Activated CD4-positive, alpha-beta memory T cell treated with anti-CD3 and anti-CD28 coated beads for 36 hours (primary cell): ENCODE measurements at places on chromosomes 2 and 18.
A peak's percentile ranks its signal among the peaks of the same experiment; 100 is the strongest.

- H3K36me3 ChIP-seq: peaks cover 11% of the 10 kb centered on the region
- peaks cover 2% of the 10 kb centered on the region for H3K27me3 ChIP-seq
- peak overlapping the region; percentile 14 for H3K4me3 ChIP-seq
Observed at GRCh38 chr2:64035072-64035942, 16.1 kb upstream of the VPS54 start.

DNA sequence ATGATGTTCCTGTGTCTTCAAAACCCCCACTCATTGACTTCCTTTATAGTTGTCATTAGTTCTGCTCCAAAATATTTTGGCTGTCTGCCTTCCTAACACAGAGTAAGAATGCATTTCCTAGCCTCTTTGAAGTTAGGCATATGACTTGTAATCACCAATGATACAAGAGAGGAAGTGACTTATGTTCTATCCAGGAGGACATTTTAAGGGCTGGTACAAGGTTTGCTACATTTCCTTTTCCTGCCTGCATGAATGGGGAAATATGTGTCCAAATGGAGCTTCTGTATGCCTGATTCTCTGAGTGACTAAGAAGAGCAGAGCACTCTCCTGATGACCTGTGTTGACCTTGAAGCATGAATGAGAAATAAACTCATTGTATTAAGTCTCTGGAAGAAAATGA is 115.1 kb downstream of the PLCL1 start:
- H3K4me3 ChIP-seq: no peak overlapping the region
- H3K36me3 ChIP-seq: peaks cover 4% of the 10 kb centered on the region
- H3K4me1 ChIP-seq: peaks cover 16% of the 10 kb centered on the region
- no peak for DNase-seq
- no peak overlapping the region for H3K27ac ChIP-seq

- H3K36me3 ChIP-seq: peaks cover 39% of the 10 kb centered on the region
- H3K4me3 ChIP-seq: no peak overlapping the region
- no peaks in the 10 kb centered on the region for H3K27me3 ChIP-seq
- H3K4me1 ChIP-seq: peaks cover 44% of the 10 kb centered on the region
Observed at GRCh38 chr2:7530001-7530400, 612.8 kb downstream of the RNF144A start.

GRCh38 chr2:27814758-27815157 is 43.2 kb downstream of the MRPL33 start:
- H3K27me3 ChIP-seq: no peaks in the 10 kb centered on the region
- no peak overlapping the region for H3K27ac ChIP-seq
- no peak overlapping the region for H3K4me3 ChIP-seq
- DNase-seq: no peak

- no peak overlapping the region for H3K4me3 ChIP-seq
- H3K36me3 ChIP-seq: no peaks in the 10 kb centered on the region
- no peak overlapping the region for H3K27ac ChIP-seq
- H3K4me1 ChIP-seq: no peaks in the 10 kb centered on the region
- no peaks in the 10 kb centered on the region for H3K27me3 ChIP-seq
- DNase-seq: no peak
Observed at GRCh38 chr18:52395146-52395852, 55.3 kb downstream of the DCC start.

DNA sequence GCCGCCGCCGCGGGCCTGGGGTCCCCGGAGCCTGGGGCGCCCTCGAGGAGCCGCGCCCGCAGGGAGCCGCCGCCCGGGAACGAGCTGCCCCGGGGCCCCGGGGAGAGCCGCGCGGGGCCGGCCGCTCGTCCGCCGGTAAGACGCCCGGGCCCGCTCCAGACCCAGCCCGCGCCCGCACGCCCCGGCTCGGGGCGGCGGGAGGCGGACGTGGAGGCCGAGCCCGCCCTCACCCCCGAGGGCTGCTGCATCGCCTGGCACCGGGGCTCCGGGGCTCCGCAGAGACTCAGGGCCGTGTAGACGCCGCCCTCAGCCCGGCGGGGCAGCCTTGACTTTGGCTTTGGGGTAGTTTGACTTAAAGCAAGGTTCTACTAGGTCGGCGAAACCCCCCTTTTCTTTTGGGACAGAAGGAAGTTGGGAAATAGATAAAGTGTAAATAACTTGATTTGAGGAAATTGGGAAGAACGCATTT is 335 bp downstream of the ERFE start:
- peak overlapping the region; percentile 56 for H3K4me3 ChIP-seq
- DNase-seq: peak; percentile 23
- H3K4me1 ChIP-seq: peaks cover 6% of the 10 kb centered on the region

GRCh38 chr2:10408649-10409579 is 39.2 kb downstream of the ODC1 start:
- H3K4me3 ChIP-seq: peak overlapping the region; percentile 60
- no peaks in the 10 kb centered on the region for H3K27me3 ChIP-seq
- peaks cover 7% of the 10 kb centered on the region for H3K36me3 ChIP-seq
- DNase-seq: peak; percentile 90
- H3K27ac ChIP-seq: peak overlapping the region; percentile 95

- no peak for DNase-seq
- H3K27ac ChIP-seq: no peak overlapping the region
- H3K36me3 ChIP-seq: no peaks in the 10 kb centered on the region
- H3K27me3 ChIP-seq: no peaks in the 10 kb centered on the region
Observed at GRCh38 chr2:201777869-201778268, 2.9 kb downstream of the ALS2 start.

DNA sequence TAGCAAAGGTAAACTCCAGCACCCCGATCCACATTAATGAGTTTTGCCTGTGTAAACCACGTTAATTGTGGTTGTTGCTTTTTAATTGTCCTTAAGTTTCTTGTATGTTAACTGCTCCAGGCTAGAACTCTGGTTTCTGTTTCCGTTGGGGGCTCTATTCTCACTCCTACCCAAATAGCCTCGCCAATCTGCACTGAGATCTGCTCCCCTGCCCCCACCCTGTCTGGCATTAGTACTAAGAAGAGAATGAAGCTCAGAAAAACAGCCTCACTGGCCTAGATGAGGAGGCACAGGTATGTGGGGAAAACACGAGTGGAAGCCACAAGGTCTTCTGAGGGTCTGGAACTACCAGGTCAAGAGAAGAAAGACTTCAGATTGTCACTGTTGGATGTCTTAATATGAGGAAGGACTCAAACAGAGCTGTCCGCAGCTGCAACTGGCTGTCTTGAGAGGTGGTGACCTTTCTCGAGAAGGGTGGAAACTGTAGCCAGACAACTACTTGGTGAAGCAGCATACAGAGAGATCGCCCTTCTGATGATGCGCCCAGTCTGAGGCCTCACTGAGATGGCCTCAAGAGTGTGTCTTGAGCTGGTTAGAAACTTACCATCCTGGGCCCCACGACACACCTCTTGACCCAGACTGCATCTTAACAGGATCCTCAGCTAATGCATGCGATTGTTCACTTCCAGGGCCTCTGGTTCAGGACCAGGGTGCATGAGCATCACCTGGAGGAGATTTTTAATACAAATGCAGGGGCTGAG is 73.1 kb downstream of the TGOLN2 start:
- H3K27ac ChIP-seq: no peak overlapping the region
- no peaks in the 10 kb centered on the region for H3K4me1 ChIP-seq
- no peaks in the 10 kb centered on the region for H3K36me3 ChIP-seq
- DNase-seq: no peak

DNA sequence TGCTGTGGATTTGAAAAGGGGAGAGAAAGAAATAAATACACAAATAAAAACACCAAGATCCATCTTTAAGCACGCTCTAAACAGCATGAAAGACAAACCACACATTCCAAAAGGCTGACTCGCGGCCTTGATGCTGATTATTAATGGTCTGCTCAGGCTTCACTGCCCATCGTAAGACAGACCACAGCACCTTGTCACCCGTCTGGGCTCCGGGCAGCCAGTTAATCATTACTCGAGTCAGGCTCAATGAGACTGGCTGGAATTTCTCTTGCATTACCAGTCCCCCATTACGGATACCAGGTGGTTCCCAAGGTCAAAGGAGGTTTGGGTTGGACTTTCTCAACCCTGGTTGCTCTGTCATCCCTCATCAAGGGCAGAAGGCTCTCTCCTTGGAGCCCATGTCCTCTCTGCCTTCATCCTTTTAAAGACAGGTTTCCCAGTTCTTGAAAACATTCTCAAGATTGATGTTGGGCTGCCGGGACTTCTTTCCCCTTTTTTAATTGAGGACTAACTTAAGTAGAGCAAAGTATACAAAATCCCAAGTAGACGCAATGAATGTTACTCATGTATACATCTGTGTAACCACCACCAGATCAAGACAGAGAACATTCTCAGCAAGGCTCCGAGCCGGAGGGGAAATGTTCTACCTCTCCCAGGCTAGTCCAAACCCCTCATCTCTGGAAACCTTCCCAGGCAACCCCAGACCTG is 8.1 kb downstream of the SMAD7 start:
- H3K27ac ChIP-seq: no peak overlapping the region
- no peak overlapping the region for H3K4me3 ChIP-seq
- H3K27me3 ChIP-seq: no peaks in the 10 kb centered on the region
- H3K36me3 ChIP-seq: peaks cover 30% of the 10 kb centered on the region
- no peak for DNase-seq

GRCh38 chr2:85795331-85796045 is 41.7 kb downstream of the ATOH8 start:
- H3K27ac ChIP-seq: no peak overlapping the region
- H3K36me3 ChIP-seq: no peaks in the 10 kb centered on the region
- H3K4me1 ChIP-seq: no peaks in the 10 kb centered on the region
- peaks cover 12% of the 10 kb centered on the region for H3K27me3 ChIP-seq
- DNase-seq: no peak

GRCh38 chr18:9852266-9853081 is 33.3 kb upstream of the TXNDC2 start:
- H3K36me3 ChIP-seq: no peaks in the 10 kb centered on the region
- H3K27me3 ChIP-seq: peaks cover 17% of the 10 kb centered on the region
- DNase-seq: no peak
- H3K27ac ChIP-seq: no peak overlapping the region
- no peak overlapping the region for H3K4me3 ChIP-seq
